ENCODE measurements at places on chromosomes 7 and 10.

GRCh38 chr10:50299948-50300669 lies 48.8 kb upstream of the ASAH2 start:
- DNase-seq: no peak

- DNase-seq: peak; percentile 68
These were observed 8.3 kb downstream of the PI4K2A start for GRCh38 chr10:97648562-97649404.

DNA sequence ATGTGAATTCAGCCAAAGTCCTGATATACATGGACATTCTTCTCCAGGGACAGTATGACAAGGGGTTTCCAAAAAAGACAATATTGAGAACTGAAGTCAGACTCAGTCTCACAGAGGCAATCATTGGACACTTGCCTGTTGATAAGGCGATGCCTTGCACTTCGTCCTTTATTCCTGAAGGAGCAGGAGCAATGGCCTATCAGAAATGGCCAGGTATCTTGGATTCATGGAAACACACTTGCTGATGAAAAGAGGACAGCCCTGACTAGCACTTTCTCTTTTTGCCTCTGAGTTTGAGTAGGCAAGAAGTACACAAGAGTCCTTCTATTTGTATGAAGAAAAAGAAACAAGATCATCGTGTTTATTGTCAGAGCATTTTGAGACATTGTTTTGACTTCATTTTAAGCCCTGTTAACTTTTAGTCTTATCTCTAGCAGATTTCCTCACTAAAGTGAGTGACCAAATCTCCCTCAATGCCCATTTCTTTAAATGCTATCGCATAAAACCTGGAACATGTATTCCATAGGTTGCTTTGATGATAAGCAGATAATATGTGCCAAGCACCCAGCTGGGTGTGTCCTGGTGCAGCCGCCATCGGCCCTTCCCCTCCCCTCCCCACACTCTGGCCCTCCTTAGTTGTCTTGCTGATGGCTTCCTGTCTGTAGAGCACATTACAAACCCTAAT lies 26.6 kb downstream of the ST8SIA6 start:
- no peak for DNase-seq

DNA sequence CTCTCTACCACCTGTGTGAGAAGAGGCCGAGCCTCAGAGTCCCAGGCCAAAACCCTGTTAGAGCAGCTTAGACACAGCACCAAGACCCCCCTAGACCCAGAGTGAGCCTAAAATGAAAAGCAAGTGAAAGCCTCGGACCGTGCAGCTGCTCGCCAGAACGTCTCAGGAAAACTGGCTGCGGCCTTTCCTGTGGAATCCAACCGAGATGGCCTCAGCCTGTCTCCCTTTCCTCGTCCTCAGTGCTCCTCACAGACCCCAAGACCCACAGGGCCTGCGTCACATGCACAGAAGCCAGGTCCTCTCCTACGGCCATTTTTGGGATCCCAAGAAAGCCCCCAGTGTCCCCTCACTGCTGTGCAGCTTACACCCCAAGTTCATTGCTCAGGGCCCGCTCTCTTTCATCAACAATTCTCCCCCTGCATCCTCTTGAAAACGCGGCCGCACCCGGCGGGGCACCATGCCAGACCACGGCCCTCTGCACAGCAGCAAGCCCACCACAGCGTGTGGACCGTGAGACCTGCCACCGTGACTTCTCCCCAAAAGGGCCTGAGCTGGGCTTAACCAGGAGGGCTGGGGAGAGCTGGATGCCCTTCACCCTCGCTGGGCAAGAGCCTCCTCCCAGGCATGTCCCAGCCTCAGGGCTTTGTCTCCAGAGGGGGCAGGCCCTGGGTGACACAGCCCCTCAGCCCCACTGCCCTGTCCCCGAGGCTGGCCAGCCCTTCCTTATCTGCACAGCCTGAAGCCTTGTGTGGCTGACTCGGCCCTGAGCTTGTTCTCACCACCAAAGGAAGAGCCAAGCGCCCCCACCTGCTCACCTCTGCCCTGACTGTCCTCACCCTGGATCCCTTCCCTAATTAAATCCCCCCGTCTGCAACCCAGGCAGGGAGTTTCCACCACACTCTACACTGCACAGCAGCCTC lies 142.9 kb downstream of the PTPRN2 start:
- no peak for DNase-seq

GRCh38 chr7:132941905-132942304 lies 140.0 kb downstream of the CHCHD3 start:
- DNase-seq: no peak

GRCh38 chr7:86949779-86950260 lies 109.6 kb downstream of the ELAPOR2 start:
- no peak for DNase-seq

DNA sequence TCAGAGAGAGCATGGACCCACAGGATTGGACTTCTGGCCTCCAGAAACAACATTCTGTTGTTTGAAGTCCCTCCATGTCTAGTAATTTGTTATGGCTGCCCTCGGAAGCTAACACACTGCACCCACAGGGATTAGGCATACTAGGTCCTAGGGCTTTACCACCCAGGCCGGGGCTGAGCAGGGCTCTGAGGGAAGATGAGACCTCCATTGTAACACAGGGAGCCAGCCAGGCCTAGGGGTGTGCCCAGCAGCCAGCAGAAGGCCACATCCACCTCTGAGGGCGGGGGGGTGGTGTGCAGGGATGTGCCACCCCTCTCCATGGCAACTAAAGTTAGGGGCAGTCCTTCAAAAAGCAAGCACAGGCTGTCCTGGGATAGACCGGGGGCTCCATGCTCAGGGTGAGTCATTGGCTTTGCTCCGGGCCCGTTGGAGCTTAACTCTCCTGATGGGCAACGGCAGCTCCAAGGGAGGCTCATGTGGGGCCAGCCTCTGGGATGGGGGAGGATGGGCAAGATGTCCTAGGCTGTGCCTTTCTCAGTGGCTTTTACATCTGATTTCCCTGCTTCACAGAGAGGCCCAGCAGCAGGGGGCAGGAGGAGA lies 96.6 kb upstream of the GPR26 start:
- no peak for DNase-seq

DNA sequence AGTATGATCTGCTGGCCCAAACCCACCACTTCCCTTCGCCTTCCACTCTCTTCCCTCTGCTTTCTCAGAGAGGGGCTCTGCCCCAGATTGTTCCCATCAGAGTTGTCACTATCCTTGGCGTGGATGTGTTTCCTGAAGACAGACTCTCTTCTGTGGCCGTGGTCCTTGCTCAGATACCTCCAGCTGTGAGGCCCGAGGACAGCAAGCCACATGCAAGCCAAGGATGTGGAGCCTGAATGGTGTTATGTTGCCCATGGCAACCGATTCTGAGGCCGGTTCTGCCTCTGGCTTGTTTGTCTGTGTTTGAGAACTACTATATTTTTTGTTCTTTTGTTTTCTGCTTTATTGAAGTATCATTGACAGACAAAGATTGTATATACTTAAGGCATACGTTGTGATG lies 247.4 kb upstream of the PODXL start:
- no peak for DNase-seq

DNA sequence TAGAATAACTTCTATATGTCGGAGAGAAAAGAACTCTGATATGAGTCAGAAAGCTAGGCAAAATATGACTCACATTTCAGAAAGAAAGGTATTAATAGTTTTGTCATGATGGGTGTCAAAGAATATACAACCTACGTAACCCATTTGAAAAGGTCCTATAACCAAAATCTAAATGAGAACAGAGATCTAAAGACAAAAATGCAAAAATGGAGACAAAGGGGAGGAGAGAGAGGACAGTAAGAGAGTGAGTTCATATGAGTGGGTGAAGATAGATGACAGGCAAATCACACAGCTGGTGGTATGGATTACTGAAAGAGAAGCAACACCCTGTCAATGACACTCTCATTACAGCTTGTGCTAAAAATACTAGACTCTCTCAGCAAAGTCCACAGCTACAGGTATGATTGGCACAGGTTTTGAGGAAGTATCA lies 25.6 kb downstream of the ANKMY2 start:
- peak; percentile 30 for DNase-seq

DNA sequence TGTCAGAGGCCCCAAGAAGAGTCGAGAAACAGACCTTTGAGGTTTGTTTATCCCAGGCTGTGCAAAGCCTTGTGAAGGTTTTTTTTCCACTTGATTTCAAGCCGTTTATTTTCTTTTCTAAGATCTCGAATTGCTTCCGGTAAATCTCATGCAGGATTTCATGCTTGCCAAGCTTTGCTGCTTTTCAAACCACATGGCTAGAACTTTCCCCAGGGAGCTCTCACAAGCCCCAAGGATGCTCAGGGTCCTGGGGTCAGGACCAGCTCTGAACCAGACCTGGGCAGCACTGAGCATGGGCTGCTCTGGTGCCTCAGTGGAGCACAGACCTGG lies 48.0 kb upstream of the AQP1 start:
- DNase-seq: no peak

GRCh38 chr10:130834170-130834569 lies 477.4 kb downstream of the TCERG1L start:
- no peak for DNase-seq

- DNase-seq: no peak
These were observed 3.7 kb upstream of the TRIP6 start for GRCh38 chr7:100863406-100863950.
